ENCODE measurements at places on chromosomes 16 and 17.

DNA sequence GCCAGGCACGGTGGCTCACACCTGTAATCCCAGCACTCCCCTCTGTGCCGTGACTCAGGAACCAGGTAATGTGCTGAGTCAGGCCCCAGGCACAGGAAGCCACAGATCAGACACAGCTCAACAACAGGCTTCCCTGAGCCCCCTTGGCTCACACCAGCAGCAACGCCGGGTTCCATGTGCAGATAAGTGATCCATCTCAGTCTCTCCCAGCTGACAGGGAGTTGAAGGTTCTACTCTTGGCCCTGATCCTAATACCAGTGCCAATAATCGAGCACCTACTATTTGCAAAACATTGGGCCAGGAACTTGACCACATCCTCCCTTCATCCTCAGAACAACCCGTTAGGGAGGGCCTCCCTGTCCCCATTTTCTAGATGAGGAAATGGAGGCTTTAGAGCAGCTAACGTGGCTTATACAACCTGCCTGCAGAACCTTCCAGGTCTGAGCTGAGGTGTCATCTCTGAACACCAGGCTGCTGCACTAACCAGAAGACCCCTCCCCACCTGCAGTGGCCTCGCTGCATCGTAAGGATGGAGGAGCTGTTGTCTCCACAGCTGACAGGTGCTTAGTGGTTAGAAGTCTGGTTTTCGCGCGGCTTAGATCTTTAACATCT is 64.8 kb upstream of the AMZ2 start:
- DNase-seq: no peak

GRCh38 chr17:78853926-78854394 is 13.3 kb upstream of the USP36 start:
- DNase-seq: no peak

GRCh38 chr17:65360961-65361552 is 200.4 kb downstream of the AXIN2 start:
- no peak for DNase-seq

DNA sequence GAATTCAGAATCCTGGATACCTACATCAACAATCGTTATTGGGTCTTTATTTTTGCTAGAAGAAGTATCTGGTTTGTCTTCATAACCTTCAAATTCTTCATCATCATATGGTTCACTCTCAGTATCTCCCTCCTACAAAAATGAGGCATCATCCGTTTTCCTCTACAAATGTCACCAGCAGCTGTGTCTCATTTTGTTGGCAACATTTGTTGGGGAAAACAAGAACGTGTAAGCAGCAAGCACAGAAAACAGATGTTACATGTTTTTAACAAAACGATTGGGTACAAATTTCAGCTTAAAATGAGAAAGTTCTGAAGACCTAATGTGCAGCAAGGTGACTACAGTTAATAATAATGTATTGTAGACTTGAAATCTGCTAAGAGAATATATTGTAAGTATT is 8.7 kb downstream of the CCDC47 start:
- DNase-seq: no peak

DNA sequence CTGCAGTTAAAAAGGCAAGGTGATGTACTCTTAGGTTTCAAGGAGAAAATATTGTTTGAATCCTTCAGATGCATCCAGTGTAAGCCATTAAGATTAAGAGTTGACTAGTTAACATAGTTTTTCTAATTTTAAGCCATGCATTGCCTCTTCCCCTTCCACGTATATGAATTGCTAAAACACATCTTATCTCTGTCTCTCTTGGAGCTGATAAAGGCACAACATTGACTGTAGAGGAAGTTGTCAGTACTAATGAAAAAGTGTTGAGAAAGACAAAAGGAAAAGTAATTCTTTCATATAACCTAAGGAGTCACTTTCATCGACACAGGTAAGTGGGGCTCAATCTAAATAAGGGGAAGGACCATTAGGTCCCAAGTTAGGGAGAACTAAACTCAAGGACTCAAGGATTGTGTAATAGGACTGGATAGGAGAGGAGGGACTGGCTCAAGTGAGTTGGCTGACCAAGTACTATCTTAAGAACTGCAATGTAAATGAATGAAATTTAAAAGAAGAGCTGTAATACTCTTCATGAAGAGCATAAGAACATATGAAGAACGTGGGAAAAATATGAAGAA is 55.6 kb downstream of the GRB7 start:
- no peak for DNase-seq

DNA sequence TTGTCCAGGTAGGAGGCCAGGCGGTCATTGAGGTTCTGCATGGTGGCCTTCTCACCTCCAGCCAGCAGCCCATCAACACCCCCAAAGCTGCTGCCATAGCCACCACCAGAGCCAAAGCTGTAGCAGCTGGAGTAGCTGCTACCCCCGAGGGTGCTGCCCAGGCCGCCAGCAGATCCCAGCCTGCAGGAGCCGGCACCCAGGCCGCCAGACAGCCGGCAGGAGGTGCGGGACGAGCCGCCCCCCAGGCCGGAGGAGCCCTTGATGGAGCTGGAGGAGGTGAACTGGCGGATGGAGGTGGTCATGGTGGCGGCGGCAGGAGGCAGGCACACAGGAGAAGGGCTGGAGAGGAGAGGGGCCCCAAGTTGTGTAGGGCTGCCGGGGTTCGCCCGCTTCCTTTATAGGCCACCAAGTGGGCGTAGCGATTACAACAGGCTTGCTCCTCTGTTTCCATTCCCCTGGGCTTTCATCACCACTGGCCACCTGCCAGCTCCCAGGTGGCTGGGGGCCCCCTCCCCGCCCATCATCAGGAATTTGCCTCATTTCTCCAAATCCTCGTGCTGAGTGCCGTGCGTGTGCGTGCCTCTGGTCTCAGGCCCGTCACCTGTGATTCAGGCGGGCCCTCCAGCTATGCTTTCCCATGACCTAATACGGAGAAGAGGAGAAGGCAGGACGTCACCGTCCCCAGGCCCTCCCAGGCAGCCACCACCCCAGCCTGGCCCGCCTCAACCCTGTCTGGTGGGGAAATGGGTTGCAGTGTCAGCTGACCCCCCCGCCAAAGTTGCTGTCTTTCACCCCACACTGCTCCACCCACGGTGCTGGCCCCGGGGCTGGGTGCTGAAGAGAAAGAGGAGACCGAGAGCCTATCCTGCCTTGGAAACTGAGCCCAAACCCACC is at the start of gene KRT17:
KRT17 (minus strand) TSS at position 368 of the 894 bp plus-strand sequence; CDS start at position 302, 66 bp downstream.
- no peak for DNase-seq

GRCh38 chr16:80459331-80459777 is 81.4 kb upstream of the DYNLRB2 start:
- DNase-seq: no peak

DNA sequence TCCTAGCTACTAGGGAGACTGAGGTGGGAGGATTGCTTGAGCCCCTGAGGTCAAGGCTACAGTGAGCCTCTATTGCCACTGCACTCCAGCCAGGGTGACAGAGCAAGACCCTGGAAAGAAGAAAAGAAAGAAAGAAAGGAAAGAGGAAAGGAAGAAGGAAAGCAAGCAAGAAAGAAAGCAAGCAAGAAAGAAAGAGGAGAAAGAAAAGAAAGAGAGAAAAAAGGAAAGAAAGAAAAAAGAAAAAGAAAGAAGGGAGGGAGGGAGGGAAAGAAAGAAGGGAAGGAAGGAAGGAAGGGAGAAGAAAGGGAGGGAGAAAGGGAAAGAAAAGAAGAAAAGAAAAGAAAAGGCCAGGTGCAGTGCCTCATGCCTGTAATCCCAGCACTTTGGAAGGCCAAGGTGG is 9.0 kb downstream of the ACTG1 start:
- DNase-seq: no peak

DNA sequence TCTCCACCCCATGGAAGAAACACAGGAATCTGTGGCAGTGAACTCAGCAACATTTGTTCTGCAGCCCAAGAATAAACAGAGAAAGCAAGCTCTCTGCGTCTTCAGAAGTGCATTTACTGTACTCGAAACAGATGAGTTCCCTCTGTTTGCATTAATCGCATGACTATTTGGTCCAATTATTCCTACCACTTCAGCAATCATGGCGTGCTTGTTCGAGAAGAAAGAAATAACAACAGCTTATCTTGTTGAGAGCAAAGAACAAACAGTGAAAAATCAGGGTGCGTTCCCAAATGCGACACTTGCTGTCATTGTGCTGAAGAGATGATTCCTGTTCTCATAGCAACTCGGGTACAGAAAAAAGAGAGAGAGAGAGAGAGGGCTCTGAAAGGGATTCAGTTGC is 445.3 kb upstream of the MAF start:
- DNase-seq: no peak

GRCh38 chr17:60248618-60249289 is 99.0 kb downstream of the CA4 start:
- no peak for DNase-seq

- DNase-seq: no peak
These were observed 120.4 kb downstream of the IRX3 start for GRCh38 chr16:54165912-54166865.

DNA sequence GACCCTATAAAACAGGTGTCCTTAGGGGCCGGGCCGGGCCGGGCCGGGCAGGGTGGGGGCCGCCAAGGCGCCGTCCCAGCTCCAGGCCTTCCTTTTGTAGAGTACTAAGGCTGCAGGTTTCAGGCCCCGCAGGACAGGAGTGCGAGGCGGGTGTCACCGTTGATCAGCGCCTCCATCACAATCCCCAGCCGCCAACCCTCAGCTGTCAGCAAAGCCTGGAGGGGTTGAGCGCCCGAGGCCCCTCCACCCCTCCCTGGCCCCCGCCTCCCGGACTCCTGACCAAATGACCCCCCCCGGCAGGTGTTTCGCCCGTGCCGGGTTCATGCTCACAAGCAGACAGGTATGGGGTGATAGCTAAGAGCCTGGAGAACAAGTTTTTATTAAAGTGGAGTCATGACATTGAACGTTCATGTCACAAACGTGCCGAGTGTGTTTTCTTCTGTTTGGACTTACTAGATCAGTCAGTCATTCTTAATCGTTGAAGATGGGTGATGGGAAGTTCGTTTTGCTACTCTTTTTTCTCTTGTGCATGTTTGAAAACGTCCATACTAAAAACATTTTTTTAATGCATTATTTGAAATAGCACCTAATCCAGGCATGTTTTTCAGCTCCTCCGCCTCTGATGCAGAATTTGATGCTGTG is 534 bp downstream of the ARL2BP start:
- DNase-seq: no peak

DNA sequence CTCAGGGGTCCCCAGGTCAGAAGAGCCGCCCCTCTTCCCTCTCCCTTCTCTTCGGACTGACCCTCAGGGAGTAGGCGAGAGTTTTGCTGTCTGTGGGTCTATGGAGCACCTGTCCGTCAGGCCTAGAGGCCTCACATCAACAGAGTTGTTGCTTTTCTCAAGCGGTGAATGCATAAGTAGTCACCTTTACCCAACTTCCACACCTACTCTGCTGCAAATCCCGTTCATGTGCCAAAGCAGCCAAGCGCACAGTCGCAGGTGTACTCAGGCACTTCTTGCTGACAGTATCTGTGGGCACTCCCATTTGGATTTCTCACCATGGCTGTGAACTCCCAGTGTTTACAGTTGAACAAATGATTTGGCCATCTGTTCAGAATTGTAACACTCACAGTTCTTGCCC is 4.0 kb upstream of the FA2H start:
- DNase-seq: no peak

- DNase-seq: no peak
These were observed 184.8 kb upstream of the ZFHX3 start for GRCh38 chr16:73232555-73233328.

DNA sequence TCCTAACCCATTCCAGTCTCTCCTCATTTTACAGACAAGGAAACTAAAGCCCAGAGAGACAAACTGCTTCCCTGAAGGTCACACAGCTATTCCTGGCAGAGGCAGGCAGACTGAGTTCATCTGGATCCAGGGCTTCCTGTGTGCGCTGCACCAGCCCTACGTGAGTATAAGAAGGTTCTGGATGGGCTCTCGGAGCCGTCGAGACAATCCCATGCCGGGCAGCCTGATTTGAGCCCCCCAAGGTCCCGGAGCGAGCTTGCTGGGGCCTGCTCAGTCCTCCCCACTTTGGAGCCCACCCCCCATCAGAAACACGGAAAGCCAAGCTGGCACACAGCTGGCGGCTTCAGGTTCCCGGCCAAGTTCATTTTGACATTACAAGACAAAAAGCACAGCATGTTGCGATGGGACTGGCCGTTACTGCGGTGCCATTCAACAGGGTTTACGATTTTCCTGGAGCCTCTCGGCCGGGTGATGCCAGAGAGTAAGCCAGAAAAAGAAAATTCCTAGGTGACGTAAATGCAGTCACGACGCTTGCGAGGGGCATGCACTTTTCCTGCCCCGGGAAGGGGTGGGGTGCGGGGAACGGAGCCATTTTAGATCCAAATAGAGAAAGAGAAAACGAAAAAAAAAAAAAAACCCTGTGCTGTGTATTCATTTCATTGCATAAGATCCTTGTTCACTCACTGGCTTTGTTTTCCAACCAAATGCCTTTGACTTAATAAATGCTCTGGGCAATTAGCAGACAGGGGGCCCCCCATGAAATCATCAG is 167.1 kb upstream of the FOXF1 start:
- DNase-seq: no peak

DNA sequence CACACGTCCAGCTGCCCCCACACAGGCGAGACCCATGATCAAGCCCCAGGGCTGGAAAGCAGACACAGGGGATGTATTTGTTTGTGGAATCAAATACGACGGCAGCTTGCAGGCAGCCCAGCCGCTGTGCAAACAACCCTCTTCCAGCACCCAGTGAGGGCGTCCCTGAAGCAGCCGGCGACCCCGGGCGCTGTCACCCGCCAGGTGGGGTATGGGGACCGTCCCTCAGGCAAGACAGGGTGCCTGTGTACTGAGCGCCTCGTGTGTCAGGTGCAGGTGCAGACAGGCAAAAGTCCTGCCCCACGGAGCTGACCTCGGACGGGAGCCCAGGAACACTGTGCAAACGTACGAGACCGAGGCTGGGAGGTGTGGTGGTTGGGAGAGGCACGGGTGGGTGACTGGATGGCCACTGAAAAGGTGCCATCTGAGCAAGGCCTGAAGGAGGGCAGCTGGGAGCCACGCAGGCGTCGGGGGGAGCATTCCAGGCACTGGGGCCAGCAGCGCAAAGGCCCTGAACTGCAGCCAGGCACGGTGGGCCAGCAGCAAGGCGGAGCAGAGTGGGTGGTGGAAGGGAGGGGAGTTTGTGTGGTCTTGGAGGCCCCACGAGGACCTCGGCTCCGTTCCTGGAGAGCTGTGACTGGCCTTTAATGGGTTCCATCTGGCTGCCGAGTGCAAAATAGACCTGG is 48.5 kb downstream of the CBFA2T3 start:
- DNase-seq: no peak

GRCh38 chr16:19831678-19832077 is 53.0 kb downstream of the GPRC5B start:
- DNase-seq: no peak

GRCh38 chr16:57743886-57744641 is 8.5 kb downstream of the KATNB1 start:
- DNase-seq: no peak

- DNase-seq: peak; percentile 72
These were observed 19.5 kb downstream of the CD7 start for GRCh38 chr17:82297714-82298537.
